A549 treated with AZD2906 at 1 μM for 4 hours (cell line): ENCODE measurements at places on chromosomes 12 and 14. TPM values are rescaled to one million over a fixed set of nuclear protein-coding genes. Genes with fewer than 3 reads are reported as not detected.

CACNA1C gene
- 0.02 to 0.06 TPM (median 0.03 TPM) in 4 of 5 replicates, not detected in the other for total RNA-seq

PUS7L gene
- total RNA-seq, result 2.8 to 5.0 TPM (median 3.5 TPM) in 5 replicates

HOXC4 gene
- total RNA-seq, result 2.0 to 3.3 TPM (median 2.6 TPM) in 5 replicates

ASCL1 gene
- not detected in 5 replicates for total RNA-seq

SPX gene
- total RNA-seq, result 3.9 to 4.5 TPM (median 4.1 TPM) in 5 replicates

DMAC2L gene
- 10.7 to 13.9 TPM (median 12.7 TPM) in 5 replicates for total RNA-seq

REC8 gene
- 2.7 to 5.3 TPM (median 3.3 TPM) in 5 replicates for total RNA-seq

SYCP3 gene
- total RNA-seq, result 0.10 to 0.13 TPM (median 0.13 TPM) in 3 of 5 replicates, not detected in the others

AJUBA gene
- 31.9 to 40.2 TPM (median 34.0 TPM) in 5 replicates for total RNA-seq

TAS2R50 gene
- total RNA-seq, result not detected in 5 replicates
